ENCODE measurements at places on chromosomes 1 and 21.

DNA sequence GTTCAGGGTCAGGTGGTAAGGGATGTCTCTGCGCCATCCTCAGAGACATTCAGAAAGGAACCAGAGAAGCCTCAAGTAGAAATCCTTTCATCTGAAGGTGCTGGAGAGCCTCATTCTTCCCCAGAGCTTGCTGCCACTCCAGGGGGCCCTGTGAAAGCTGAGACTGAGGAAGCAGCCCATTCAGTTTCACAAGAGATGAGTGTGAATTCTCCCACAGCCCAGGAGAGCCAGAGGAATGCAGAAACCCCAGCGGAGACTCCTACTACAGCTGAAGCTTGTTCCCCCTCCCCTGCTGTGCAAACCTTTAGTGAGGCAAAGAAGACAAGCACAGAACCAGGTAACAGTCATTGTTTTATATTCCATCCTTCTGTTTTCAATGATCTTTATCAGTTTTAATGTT is 38.7 kb downstream of the ZBTB40 start:
- DNase-seq, result no peak

GRCh38 chr1:229310833-229311232 is 32.0 kb downstream of the CCSAP start:
- DNase-seq, result no peak

- DNase-seq, result peak; percentile 59
Observed at GRCh38 chr1:22184892-22185612, 42.2 kb upstream of the WNT4 start.

- peak; percentile 59 for DNase-seq
Observed at GRCh38 chr1:54070171-54070837, 16.9 kb downstream of the TCEANC2 start.

- DNase-seq, result no peak
Observed at GRCh38 chr1:166980818-166981217, 5.5 kb upstream of the ILDR2 start.

- no peak for DNase-seq
Observed at GRCh38 chr1:75855010-75855409, 58.3 kb downstream of the MSH4 start.

DNA sequence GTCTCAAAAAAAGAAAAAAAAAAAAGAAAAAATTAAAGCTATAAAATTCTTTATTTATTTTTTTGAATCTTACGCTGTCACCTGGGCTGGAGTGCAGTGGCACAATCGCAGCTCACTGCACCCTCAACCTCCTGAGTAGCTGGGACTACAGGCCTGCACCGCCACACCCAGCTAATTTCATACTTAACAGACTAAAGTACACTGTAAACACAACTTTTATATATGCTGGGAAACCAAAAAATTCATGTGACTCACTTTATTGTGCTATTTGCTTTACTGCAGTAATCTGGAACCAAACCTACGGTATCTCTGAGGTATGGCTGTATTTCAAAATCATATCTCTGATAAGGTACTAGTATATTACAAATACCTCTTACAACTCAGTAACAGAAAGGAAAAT is 40.3 kb downstream of the HSF2BP start:
- no peak for DNase-seq

DNA sequence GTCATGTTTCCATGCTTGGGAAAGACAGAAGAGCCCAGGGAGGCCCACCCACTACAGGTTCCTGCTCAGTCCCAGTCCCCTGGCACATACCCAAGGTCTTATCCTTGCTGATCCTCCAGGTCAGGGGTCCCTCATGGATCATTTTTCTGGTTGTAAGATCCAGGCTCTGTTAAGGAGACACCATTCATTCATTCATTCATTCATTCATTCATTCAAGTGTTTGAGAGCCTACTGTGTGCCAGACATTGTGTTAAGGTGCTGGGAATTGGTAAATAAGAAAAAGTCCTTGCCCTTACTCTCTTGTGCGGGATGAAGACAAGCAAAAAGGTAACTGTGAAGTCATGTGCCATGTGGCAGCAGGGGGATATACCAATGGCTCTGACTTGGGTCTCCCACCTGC is 23.8 kb downstream of the LRRC71 start:
- DNase-seq, result no peak

DNA sequence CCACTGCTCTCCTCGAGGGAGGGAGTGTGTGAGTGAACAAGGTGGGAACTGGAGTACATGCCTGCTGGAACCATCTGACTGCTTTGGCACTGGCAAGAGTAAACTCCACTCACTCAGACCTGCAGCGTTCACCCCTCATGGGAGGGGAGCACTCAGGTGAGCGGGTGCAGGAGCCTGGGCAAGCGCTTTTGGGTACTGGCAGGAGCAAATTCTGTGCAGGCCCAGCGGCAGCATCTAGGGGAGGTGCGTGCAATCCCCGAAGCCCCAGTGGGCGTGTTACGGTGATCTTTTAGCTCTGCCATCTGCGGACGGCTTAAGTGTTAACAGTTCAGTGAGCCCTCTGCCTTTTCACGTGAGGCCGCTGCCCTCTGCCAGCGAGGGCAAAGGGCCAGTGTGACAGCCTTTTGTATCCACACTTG is 127.4 kb downstream of the PATJ start:
- DNase-seq, result no peak

DNA sequence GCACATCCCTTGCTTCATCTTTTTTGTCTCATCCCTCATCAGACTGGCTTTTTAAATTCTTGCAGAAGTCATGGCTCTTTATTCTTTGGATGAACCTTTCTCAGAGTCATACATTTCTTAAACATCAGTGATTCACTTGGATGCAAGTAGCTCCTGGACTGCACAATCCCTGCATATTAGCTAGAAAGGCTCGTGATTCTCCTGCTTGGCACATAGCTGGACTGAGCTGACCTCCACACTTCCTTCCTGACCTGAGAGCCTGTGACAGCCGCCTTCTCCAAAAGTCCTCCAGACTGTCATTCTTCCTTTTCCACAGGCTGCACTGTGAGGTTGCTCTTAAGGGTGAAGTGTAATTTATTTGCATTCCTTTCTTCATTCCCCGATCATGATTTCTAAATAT is 109.4 kb downstream of the RGL1 start:
- DNase-seq, result no peak

- no peak for DNase-seq
Observed at GRCh38 chr1:203130358-203130985, 2.9 kb downstream of the ADORA1 start.

DNA sequence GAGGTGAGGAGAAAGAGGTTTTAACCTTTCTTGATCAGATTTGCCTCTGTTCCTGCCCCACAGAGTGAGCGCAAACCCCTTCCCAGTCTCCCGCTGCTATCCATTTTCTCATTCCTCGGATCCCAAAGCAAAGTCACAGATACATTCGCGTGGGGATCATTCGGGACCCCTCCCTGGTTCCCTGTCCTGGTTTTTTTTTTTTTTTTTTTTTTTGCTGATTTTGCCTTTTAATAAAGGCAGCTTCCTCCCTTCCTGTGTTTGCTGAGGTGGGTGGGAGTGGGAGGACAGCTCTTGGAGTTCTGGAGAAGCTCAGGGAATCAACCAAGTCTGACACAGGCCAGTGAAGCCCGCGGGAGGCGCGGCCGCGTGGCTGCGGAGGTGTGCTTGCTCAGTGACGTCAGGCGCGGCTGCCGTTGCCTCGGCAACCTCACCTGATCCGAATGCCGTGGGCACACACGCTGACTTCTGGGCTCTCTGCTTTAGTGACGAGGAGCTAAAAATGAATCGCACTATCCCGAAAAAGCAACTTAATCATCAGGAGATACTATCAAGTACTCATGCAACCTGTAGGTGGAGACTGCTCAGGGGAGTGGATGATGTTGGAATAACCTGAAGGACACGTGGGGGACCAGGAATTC is 106.4 kb downstream of the TBX19 start:
- DNase-seq, result no peak

DNA sequence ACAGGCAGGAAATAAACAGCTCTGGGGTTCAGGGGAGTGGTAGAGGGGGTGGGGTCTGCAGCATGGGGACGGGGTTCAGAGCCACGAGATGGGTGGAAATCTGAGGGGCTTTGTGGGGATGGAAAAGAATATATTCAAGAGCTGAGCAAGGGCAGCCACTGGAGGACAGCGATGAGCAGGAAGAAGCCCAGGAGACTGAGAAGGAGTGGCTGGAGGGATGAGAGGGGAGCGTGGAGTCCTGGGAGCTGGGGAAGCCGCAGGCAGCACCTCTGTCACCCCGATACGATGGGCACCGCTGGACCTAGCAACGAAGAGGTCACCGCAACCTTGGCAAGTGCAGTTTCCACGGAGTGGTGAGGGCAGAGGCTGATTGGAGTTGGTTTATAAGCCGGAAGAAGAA is 10.0 kb upstream of the KCNAB2 start:
- no peak for DNase-seq

GRCh38 chr1:9271861-9272595 is 20.7 kb upstream of the SPSB1 start:
- DNase-seq, result no peak

GRCh38 chr1:204621396-204621795 is 64.1 kb downstream of the LRRN2 start:
- no peak for DNase-seq

DNA sequence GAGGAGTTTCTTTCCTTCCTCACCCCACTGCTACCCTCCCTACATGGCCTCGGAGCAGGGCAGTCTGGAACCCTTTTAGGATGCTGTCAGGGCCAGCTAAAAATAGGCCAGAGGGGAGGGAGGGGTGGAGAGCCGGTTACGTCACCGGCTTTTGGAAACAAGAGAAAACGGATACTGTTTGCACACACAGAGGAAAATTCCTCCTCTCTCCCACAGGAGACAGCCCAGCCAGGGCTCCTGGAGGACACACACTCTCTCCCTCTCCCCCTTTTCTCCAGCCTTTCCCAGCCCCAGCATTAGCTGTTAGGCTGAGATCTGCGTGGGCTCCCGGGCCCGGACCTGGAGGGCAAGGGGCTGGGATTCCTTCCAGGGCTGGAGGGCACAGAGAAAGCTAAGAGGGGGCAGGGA is 20.0 kb upstream of the ALDH4A1 start:
- no peak for DNase-seq

- no peak for DNase-seq
Observed at GRCh38 chr1:206554701-206555472, 47.6 kb downstream of the RASSF5 start.

- DNase-seq, result no peak
Observed at GRCh38 chr1:209405183-209405814, 178.2 kb upstream of the CAMK1G start.

DNA sequence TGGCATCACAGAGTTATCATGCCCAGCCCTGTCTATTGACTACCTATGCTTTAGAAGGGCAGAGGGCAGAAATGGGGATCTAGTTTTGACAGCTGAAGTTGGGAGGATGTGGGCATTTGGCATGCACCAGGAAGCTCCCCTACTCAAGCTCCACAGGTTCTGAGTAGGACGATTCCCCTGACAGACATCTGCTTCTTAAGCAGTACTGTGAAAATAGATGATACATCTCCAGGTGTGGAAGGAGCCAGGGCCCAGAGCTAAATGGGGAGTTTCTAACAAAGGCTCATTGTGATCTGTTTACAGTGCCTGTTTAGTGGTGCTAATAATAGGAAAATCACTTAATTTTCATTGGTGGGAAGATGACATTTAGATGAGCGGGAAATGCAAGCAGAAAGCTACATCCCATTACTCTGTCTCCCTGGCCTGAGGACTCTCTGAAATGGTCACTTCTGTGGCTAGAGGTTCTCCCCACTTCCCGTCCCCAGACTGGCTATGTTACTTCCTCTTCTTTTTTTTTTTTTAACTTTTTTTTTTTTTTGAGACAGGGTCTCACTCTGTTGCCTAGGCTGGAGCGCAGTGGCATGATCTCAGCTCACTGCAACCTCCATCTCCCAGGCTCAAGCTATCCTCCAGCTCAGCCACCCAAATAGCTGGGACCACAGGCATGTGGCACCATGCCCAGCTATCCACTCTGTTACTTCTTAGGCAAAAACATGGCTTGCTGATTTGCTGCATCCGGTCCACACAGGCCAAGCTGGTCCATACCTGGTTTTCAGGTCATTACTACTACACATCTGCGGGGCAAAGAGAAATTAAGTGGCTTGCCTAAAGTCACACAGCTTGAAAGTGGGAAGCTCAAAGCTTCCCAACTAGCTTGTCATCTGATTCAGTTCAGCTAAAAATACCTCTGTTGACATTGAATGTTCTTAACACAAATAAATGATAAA is 23.2 kb upstream of the CNIH3 start:
- peak; percentile 39 for DNase-seq

GRCh38 chr1:48035371-48036141 is 38.4 kb upstream of the TRABD2B start:
- no peak for DNase-seq

GRCh38 chr1:234544087-234544579 is 65.2 kb upstream of the TARBP1 start:
- peak; percentile 50 for DNase-seq

DNA sequence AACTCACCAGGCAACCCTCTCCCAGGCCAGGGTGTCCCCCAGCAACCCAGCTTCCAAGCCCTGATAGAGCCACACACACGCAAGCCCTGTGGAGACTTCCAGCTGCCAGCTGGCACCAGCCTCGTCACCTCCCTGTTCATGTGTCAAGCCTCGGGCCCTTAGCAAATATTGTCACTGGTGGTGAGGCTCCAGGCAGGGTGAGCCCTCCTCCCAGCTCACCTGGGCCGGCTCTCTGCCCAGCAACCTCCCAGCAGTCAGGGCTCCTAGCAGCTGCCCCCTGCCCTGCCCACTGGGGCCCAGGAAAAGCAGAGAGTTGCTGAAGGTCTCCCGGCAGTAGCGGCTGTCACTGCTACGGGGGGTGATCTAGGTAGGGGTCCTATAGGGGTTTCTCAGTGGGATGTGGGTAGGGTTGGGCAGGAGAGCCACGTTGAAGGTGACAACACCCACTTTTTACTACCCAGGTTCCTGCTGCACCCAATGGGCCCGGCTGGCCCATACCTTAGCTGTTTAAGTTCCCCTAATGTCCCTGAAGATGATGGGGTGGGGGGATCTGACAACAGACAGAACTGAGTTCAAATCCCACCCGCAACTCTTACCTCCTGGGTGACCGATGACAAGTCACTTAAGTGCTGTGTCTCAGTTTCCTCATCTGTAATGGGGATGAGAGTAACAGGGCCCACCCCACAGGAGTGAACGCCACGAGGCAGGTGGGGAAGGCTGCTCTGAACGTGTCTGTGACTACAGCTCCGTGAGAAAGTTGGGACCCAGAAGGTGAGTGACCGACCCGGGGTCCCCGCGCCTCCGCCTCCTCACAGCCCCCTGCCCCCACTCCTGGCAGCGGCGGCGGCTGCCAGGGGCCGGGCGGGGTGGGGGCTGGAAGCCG is 678 bp downstream of the TTC39A start:
- DNase-seq, result peak; percentile 29

- peak; percentile 61 for DNase-seq
Observed at GRCh38 chr1:182054698-182055326, 6.7 kb downstream of the ZNF648 start.

- DNase-seq, result no peak
Observed at GRCh38 chr1:31372751-31373055, 173 bp downstream of the FABP3 start.

GRCh38 chr1:181089017-181089675 is 646 bp downstream of the IER5 start:
- no peak for DNase-seq

DNA sequence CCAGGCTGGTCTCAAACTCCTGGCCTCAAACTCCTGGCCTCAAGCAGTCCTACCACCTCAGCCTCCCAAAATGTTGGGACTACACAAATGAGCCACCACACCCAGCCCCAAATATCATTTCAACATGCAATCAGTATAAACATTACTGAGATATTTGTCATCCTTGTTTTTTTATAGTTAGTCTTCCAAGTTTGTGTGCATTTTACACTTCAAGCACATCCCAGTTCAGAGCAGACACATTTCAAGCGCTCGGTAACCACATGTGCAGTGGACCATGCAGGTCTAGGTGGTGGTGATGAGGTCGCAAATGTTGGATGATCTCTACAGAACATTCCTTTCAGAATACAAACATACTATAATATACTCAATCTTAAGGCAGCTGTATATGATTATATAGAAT is 23.8 kb upstream of the APP start:
- DNase-seq, result no peak
